ENCODE measurements at places on chromosomes 7 and 10. TPM values are rescaled to one million over a fixed set of nuclear protein-coding genes. Genes with fewer than 3 reads are reported as not detected.
A peak's percentile ranks its signal among the peaks of the same experiment; 100 is the strongest.

DNA sequence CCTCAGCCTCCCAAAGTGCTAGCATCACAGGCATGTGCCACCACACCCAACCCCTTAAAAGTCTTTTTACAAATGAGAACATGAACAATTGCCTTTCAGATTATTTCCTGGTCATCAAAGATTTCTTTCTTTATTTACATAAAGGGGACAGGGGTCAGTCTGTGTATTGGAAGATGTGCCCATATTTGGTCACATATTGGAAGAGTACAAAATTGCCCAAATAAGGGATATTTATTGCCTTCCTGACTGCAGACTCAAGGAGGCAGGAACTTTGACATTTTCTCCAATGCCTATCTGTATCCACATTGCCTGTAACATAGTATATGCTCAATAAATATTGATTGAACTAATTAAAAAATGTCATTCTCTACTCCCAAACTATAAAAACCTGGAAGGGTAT is 25.9 kb upstream of the HERPUD2 start:
- DNase-seq, result no peak

DNA sequence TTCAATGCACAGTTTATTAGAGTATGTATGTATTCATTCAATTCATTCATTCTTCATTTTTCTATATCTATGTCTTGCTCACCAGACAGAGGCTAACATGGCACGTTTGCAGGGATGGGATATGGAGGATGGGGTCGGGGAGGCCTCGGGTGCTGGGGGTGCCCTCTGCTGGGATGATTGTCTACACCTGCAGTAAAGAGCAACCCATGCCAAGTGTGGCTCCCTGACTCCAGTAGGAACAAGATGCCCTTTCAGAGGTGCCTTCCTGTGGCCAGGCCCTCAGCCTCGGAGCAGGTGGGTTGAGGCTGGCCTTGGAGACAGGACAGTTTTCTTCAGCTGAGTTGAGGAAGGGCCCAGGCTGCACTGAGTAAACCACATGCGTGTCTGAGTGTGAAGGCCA is 157.2 kb downstream of the SH2D4B start:
- peak; percentile 16 for DNase-seq

DNA sequence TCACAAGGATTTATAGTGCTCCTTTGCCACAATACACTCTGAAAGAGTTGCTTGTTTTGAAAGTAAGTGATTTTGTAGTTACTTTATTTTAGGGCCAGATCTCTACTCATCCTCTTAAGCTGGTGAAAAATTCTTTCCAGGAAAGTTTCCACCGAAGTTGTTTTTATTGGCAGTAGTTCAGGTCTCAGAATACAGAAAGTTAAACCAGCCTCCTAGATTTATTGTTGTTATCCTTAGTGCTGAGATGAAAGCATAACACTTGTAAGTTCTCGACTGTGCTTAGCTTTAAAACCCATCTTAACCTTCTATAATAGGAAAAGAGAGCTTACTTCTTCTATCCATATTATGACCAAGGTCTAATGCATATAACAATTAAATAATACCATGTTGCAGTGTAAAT is 5.5 kb downstream of the AP3M1 start:
- no peak for DNase-seq

GRCh38 chr10:51052163-51052562 is 22.1 kb upstream of the PRKG1 start:
- no peak for DNase-seq

GRCh38 chr7:24164401-24164800 is 119.6 kb upstream of the NPY start:
- no peak for DNase-seq

TYW1B gene
- 0.61 TPM for total RNA-seq

Measured in SK-MEL-5 (cell line).